ENCODE measurements at places on chromosomes 12 and 14.

- H3K4me1 ChIP-seq: no peaks in the 10 kb centered on the region
- no peak overlapping the region for H3K4me3 ChIP-seq
- H3K27ac ChIP-seq: no peak overlapping the region
These were observed 827.0 kb downstream of the C12orf50 start for GRCh38 chr12:87202189-87202588.

DNA sequence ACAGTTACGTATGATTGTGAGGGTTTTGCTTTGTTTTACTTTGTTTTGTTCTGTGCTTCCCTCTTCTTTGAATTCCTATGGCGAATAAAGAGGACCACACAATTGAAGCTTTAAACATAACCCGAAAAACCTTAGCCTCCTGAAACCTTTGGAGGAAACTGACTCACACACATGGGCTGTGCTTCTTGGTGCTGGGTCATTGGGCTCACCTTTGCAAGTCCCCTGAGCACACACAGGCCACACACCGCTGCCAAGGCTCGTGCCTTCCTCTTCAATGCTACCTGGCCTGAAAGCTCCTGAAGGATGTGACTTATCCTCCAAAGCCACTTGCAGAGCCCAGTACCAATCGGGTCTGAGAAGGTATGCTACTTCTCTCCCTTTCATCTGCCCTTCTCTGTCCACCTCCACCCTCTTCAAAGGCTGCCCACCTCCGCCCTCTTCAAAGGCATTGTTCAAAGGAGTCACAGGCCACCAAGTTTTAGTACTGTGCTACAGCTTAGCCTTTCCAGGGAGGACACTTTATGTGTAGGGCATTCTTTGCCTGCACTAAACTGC, 114.6 kb downstream of the FOXN3 start:
- H3K27ac ChIP-seq: peak overlapping the region; percentile 71
- no peak overlapping the region for H3K4me3 ChIP-seq
- peak; percentile 31 for DNase-seq
- no peaks in the 10 kb centered on the region for H3K27me3 ChIP-seq
- no peaks in the 10 kb centered on the region for H3K36me3 ChIP-seq
- peaks cover 40% of the 10 kb centered on the region for H3K4me1 ChIP-seq

- no peak overlapping the region for H3K4me3 ChIP-seq
- no peak for DNase-seq
- H3K36me3 ChIP-seq: no peaks in the 10 kb centered on the region
- H3K4me1 ChIP-seq: no peaks in the 10 kb centered on the region
- H3K27ac ChIP-seq: no peak overlapping the region
- no peaks in the 10 kb centered on the region for H3K27me3 ChIP-seq
These were observed 188.3 kb downstream of the PHETA1 start for GRCh38 chr12:111180426-111181142.

- H3K4me1 ChIP-seq: no peaks in the 10 kb centered on the region
- H3K27me3 ChIP-seq: no peaks in the 10 kb centered on the region
- no peak overlapping the region for H3K27ac ChIP-seq
- no peaks in the 10 kb centered on the region for H3K36me3 ChIP-seq
- DNase-seq: no peak
These were observed 319.6 kb upstream of the E2F7 start for GRCh38 chr12:77384941-77385340.

- H3K36me3 ChIP-seq: peaks cover 39% of the 10 kb centered on the region
- no peaks in the 10 kb centered on the region for H3K27me3 ChIP-seq
- no peak overlapping the region for H3K4me3 ChIP-seq
- peak overlapping the region; percentile 14 for H3K27ac ChIP-seq
- peak; percentile 87 for DNase-seq
- peaks cover 11% of the 10 kb centered on the region for H3K4me1 ChIP-seq
These were observed 14.8 kb downstream of the KMT5A start for GRCh38 chr12:123398550-123399254.

DNA sequence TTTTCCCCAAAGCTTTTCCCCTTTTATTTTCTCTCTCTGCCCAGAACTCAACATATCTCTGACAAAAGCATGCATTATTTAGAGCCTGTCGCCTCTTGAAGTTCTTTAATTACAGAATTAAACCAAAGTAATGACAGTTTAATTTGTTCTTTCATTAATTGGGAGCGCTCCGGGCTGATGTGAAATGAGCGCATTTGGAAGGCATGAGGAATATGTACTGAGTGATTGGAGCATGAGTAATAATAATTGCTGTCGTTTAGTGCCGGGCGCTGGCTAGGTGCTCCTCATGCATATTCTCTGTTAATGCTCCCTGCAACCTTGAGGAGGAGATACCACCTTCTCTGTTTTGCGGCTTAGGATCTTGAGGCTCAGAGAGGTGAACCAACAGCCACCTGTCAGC, 120.5 kb downstream of the SLC25A47 start:
- H3K27me3 ChIP-seq: no peaks in the 10 kb centered on the region
- DNase-seq: no peak
- no peak overlapping the region for H3K27ac ChIP-seq
- H3K4me3 ChIP-seq: no peak overlapping the region

DNA sequence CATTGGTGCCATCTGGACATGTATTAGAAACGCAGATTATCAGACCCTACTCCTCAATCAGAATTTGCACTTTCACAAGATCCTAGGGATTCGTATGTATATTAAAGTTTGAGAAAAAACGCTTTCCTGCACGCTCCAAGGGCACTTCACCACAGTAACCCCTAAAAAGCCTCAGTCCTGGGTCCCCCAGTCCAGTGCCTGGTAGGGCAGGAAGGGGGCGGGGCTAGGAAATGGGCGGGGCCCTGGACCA, 369 bp downstream of the DEPDC4 start:
- H3K4me3 ChIP-seq: peak overlapping the region; percentile 97
- DNase-seq: no peak
- H3K4me1 ChIP-seq: peaks cover 19% of the 10 kb centered on the region
- no peaks in the 10 kb centered on the region for H3K36me3 ChIP-seq
- peak overlapping the region; percentile 25 for H3K27ac ChIP-seq
- H3K27me3 ChIP-seq: no peaks in the 10 kb centered on the region

Measured in endothelial cell of umbilical vein (primary cell).